ENCODE measurements at places on chromosomes 12 and 14.

DNA sequence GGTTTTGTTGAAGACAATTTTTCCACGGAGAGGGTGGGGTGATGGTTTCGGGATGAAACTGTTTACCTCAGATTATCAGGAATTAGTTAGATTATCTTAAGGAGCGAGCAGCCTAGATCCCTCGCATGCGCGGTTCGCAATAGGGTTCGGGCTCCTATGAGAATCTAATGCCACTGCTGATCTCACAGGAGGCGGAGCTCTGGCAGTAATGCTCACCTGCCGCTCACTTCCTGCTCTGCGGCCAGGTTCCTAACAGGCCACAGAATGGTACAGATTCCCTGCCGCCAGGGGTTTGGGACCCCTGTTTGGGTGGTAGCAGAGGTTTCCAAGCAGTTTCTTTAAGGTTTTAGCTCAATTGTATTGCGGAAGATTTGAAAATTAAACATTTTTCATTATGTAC is 439.8 kb upstream of the OR4E1 start:
- DNase-seq: no peak

DNA sequence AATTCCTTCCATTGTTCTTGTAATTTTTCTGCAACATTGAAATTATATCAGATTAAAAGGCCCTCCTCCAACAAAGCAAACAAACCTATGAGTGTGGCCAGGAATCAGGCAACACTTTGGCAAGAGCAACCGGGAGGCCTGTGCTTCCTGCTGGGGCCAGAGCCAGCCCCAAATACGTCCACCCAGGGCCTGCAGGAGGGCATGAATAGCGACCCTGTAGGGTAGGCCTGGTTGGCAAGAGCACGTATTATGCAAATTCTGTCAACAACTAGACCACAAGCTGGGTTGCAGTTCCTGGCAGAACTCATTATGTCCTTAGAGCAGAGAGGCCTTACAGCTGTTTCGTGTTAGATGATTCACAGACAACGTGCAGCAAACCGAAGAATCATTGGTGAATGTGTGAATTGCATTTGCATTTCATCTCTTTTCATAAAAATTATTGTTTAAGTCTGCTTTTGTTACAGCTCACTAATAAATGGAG is 26.9 kb upstream of the LGALS3 start:
- peak; percentile 86 for DNase-seq

DNA sequence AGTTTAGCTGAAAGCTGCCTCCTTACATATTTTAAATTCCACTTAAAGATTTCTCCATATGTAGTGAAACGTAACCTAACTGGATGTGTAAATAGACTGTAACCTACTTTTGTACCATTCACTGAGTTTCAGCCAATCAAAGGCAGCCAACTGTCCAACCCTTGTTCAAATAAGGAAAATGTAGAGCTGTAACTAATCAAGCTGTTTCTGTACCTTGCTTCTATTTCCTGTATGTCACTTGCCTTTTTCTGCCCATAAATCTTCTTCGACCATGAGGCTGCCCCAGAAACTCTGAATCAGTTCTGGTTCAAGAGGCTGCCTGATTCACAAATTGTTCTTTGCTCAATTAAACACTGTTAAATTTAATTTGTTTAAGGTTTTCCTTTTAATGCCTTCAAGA is 6.3 kb downstream of the SLC7A8 start:
- no peak for DNase-seq

- DNase-seq: no peak
Observed at GRCh38 chr12:51540996-51541395, 50.0 kb upstream of the SCN8A start.

- DNase-seq: no peak
Observed at GRCh38 chr12:93199831-93200236, 177.9 kb upstream of the NUDT4 start.
